T follicular helper cell (primary cell): ENCODE measurements at places on chromosomes 3 and 15.

GRCh38 chr3:64259636-64260035 lies 34.4 kb upstream of the PRICKLE2 start:
- DNase-seq: no peak

GRCh38 chr15:40737048-40737447 lies 18.0 kb downstream of the RMDN3 start:
- no peak for DNase-seq

DNA sequence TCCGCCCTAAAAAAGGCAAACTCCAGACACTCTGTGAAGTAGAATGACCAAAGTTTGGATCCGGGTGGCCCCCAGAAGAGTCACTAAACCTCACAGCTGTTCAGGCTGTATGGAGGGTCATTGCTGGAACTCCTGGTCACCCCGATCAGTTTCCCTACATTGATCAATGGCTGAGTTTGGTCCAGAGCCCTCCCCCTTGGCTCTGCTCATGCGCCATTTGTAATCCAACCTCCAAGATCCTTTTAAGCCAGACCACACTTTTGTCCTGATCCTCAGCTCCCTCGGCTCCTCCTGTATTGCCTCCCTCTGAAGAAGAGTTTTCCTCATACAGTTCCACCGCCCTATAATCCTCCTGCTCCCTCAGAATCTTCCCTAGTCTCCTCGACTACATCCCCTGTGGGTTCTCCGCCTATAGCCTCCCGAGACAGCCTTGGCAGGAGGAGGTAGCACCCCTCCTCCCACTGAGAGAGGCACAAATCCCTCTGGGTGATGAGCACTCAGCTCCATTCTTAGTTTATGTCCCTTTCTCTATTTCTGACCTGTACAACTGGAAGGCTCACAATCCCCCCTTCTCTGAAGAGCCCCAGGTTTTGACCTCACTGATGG lies 42.2 kb downstream of the ZBTB11 start:
- DNase-seq: no peak

GRCh38 chr3:125136515-125136914 lies 76.0 kb downstream of the SLC12A8 start:
- no peak for DNase-seq

GRCh38 chr3:131730581-131730980 lies 227.8 kb upstream of the MRPL3 start:
- no peak for DNase-seq

- no peak for DNase-seq
Observed at GRCh38 chr3:180188512-180189309, 152.0 kb upstream of the PEX5L start.

- no peak for DNase-seq
Observed at GRCh38 chr3:72375237-72376076, 472.8 kb downstream of the SHQ1 start.

DNA sequence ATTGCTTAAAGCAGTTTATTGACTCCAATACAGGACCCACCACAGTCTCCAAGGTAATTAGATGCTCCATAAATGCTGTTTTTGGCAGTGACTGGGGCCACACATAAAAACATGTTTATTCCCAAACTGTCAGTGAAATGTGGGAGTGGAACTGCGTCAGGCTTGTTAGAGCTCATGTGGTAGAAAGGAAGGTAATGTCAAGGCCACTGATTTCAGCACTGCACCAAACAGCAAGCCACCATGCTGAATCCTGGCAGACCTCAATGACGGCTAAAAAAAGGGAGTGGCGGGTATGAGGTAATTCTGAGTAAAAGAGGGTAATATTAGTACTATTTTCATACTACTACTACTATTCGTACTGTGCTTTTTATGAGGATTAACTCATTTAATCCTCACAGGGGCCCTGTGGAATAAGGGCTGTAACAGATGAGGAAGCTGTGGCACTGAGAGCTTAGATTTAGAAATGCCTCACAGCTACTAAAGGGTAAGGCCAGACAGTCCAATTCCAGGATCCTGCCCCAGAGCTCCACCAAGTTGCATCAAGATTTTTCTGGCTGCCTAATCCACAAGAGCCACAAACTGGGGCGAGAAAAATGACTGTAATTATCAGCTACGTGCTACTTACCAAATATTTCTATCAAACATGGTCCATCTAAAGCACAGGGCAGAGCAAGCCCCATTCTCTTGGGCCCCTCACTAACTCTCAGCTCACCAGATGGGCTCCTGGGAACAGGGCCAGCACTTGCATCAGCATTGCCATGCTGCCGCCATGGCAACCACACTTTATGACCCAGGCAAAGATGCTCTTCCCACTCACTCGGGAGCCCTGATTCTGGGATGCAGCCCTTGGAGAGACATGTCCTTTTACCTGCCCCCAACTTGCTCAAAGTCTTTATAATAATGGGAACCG lies 83.6 kb upstream of the SPATA12 start:
- no peak for DNase-seq

DNA sequence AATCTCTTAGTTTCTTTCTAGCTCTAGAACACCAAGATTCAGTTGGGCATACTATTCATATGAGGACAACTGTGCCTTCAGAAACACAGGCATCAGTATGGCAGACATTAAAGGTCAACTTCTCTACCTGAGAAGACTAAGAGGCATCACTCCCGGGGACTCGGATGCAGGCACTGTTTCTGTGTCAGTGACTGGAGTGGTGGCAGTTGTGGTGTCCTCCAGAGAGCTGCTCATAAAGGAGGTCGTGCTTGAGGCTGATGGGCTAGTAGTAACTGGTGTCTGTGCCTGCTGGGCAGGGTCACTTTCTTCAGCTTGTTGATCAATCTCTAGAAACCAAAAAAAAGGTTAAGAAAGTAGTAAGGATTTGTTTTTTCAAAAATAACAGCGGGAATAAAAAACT lies 75.2 kb downstream of the FBXL22 start:
- DNase-seq: no peak

DNA sequence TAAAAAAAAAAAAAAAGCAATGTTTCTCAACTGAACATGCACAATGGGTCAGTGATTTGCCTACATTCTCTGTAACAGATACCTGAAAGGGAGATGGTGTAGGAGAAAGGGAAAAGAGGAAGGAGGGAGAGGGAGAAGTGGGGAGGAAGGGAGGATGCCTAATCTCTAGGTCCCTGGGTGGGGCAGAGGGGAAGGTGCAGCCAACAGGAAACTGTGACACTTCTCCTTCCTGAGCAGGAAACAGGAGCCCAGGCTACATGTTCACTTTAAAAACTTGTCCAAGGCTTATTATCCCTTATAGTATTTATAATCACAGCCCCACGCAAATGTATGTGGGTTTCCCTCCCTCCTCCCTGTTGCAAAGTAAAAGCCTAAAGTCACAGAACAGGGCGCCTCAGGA lies 137.9 kb downstream of the MINAR1 start:
- DNase-seq: no peak

GRCh38 chr3:71010726-71011455 lies 572.6 kb downstream of the FOXP1 start:
- DNase-seq: peak; percentile 15

DNA sequence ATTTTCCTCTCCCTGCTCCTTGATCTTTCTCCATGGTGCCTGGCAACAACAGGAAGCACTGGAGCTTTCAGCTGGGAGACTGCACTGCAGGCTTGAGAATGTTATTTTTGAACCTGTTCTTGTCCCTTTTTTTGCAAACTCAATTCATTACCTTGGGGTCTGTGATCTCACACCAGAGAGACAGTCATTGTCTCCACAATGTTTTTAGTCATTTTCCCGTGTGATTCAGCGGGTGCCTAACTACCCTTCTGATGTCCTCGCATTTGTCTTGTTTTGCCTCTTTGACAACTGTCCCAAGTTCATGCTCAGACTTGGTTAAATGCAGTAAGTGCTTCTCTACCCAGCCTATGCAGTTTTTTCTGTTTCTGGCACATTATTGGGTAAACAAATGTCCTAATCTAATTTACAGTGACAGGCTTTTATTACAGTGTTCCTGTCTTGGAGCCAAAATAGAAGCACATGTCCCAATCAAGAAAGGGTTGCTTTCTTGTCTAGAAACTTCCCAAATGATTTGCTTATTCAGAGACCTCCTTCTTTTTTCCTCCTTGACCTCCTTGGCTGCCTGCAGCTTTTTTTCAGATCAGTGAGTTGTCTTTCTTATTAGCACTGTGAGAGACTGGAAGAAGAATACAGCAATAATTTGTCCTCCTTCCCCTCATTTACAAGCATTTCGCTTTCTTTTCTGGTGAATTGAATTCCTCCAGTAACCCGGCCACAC lies 162.4 kb downstream of the NSUN3 start:
- no peak for DNase-seq

GRCh38 chr3:121957674-121958415 lies 63.6 kb downstream of the SLC15A2 start:
- no peak for DNase-seq

GRCh38 chr3:152054315-152054714 lies 180.9 kb downstream of the SUCNR1 start:
- DNase-seq: no peak

- no peak for DNase-seq
Observed at GRCh38 chr3:134680796-134681521, 30.1 kb upstream of the KY start.

- DNase-seq: no peak
Observed at GRCh38 chr15:59301527-59301926, 71.1 kb downstream of the MYO1E start.

DNA sequence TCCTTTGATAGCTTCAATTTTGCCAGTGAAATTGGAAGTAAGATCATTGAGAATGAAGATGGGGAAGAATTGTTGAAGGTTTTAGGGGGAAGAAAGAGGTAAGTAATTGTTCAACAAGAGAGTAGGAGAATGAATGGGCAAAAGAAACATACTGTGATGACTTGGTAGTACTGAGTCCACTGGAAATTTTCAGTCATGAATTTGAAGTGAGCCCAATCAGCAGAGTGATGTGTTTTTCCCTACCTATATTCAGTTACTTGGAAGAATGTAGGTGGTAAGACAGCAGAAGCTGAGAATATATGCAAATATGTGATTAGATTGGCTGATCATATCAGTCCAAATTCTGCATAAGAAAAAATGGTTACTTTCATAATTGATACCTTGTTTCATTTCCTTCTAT lies 569.6 kb downstream of the AGBL1 start:
- no peak for DNase-seq

DNA sequence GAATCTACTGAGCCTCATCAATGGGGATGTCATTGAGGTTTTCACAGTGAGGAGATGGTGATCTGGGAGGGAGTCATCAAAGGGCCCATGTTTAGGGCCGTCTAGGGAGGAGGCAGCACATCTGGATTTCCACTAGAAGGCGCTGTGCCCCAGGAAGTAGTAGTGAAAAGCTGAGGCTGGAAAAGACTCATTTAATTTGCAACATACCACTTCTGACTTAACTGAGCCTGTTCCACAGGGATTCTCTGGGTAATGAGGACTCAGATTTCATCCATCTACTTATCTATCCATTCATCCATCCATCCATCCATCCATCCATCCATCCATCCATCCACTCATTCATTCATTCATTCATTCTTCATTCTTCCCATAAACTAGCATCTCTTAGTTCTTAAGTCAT lies 17.4 kb upstream of the SHF start:
- no peak for DNase-seq

DNA sequence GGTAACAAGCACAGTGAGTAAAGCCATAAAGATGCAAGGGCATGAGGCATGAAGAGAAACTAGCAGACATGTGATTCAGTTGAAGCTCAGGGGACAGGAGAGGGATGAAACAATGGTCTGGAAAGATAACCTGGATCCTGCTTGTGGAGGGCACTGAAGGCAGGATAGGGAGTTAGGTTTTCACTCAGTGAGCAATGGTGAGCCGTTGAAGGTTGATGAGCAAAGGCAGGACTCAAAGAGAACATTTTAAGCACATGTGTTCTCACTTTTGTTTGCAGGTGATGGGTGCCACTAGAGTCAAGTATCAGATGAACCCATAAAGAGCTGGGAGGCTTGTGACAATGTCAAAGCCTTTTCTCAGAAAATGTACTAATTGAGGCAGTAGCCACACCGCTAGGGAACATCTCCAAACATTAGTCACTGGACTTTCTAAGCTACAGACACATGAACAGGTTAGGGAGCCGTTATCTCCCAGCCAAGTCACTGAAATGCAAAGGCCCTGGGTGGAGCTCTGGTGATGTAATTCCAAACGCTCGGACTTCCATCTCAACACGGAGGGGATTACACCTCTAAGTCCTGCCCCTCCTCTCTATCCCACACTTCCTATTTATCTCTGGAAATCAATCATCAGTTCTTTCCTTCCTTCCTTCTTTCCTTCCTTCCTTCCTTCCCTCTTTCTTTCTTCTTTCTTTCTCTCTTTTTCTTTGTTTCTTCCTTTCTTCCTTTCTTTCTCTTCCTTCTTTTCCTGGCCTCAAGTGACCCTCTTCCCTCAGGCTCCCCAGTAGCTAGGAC lies 22.7 kb downstream of the KLHL6 start:
- DNase-seq: no peak

DNA sequence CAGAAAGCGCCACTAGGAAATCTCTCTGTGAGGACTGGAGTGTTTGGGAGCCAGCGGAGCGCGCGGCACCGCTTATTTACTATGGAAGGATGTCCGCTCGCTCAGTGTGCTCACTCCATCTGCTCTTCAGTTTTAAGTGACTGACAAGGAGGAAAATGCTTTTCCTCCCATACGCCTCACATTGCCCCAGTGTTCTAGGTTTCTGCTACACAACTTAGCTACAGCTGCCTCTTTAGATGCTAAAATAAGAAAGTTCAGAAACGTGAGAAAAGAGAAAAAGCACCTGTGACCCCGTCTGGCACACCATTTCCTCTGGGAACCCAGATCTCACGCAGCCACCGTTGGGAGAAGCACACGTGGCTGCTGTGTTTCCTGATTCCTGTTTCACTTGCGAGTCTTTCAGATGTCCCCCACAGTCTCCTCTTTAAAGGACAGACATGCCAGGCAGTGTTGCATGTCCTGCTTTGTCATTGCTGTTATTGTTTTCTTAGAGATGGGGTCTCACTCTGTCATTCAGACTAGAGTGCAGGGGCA lies 11.7 kb upstream of the MUSTN1 start:
- no peak for DNase-seq

DNA sequence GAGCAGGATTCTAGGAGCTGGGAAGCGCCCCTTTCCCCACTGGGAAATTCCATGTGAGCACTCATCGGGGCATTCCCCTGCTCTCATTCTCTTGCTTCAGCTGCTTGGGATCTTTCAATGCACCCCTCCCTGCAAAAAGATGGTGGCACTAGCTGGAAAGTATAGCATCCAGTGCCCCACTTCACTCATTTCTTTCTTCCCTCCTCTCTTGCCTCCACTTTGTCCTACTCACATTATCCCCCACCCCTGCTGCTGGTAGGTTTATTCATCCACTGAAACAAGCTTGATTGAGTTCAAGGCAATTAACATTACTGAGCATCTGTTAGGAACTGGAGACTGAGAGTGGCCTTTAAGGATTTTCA lies 84.8 kb upstream of the LIMD1 start:
- DNase-seq: no peak
